Posterior vena cava (tissue), 2 donors: ENCODE measurements at places on chromosomes 13 and 19. TPM values are rescaled to one million over a fixed set of nuclear protein-coding genes. Genes with fewer than 3 reads are reported as not detected.

- DNase-seq = no peak
Measured at GRCh38 chr13:88115976-88116375, 444.8 kb downstream of the SLITRK5 start.

- no peak for DNase-seq
Measured at GRCh38 chr13:28273919-28274318, 135.6 kb downstream of the PAN3 start.

GRCh38 chr19:55209693-55210472 lies 582 bp upstream of the PTPRH start:
- no peak for DNase-seq

Gene CEACAM19
- 7.8 TPM for total RNA-seq

Gene SULT2A1
- total RNA-seq = not detected
